Urinary bladder (tissue), 4 donors: ENCODE measurements at places on chromosomes 11 and 22. TPM values are rescaled to one million over a fixed set of nuclear protein-coding genes. Genes with fewer than 3 reads are reported as not detected.

Gene SAA4
- not detected for total RNA-seq

Gene C11orf16
- total RNA-seq = not detected

DNA sequence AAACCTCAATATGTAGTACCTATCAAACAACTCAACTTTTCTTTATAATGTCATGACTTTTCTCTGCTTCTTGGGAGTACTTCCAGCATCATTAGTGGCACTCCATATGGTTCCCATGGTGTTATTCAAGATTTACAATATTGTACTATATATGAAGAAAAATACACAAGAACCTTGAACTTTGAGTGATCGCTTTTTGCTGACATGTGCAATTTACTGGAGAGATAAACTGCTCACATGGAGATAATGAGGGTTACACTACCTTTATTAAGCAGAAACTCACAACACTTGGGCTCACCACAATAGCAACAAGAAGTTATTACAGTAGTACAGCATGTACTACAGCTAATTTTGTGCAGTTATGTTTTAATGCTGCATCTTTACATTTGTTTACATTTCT is 388.2 kb downstream of the DLG2 start:
- no peak for DNase-seq

- no peak for DNase-seq
These were observed 614 bp upstream of the ASCL2 start for GRCh38 chr11:2271077-2271326.

DNA sequence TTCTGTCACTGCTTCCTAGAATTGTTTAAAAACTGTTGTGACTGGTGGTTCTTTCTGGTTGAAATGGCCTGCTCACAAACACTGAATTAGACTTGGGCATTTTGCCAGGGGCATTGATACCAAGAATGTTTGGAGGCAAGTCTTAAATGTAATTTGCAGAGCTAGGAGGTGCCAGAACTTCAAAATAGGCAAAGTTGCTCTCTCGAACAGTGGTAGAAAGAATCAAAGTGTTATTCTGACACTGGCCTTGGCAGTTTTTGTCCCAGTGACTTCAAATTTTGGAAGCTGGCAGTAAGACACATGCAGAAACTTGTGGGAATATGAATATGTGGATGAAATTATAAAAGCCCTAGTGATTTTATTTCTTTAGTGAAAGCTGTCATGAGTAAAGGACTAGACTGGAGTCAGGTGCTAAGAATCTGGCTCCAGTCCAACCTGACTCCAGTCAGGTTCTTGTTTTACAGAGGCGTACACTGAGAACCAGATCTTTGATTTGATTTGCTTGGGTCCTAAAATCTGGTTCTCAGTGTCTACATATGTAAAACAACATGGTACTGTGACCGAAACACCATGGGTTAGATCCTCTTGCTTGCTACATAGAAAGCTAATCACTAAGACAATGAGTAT is 20.9 kb downstream of the SVIP start:
- no peak for DNase-seq

- no peak for DNase-seq
These were observed 15.1 kb upstream of the CSRP3 start for GRCh38 chr11:19216709-19217374.

DNA sequence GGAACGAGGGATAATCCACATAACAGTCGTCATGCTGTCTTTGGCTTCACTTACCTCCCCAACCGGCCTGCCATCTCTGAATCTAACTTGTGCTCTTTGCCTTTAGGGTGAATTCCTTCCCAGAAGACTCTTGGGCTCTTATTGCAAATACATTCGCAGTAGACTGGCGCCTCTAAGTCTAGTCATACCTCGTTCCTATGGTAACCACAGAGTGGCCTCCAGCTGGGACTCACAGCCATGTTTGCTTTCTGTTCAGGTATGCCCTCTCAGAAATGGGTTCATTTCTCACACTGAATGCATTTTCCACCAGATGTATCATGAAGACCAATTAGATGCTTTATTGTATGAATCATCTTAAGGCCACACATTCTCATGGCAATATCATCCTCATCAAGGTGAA is 112.7 kb downstream of the FAR1 start:
- no peak for DNase-seq

GRCh38 chr22:49482811-49483210 is 344.9 kb downstream of the BRD1 start:
- no peak for DNase-seq

- no peak for DNase-seq
These were observed 49.5 kb downstream of the POLD3 start for GRCh38 chr11:74641905-74642304.

DNA sequence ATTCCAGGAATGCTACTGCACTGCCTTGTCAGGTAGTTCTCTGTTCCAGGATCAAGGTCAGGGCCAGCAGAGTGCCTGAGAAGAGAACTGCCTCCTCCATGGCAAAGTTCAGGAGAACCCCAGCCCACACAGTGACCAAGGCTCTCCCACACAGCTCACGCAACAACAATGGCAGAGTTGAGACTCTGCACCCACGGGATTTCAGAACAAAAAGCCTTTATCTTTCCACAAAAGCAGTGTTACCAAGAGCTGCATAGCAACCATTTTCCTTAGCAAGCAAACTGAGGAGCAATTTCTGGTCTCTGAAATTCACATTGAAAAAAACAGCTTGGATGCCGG is 11.1 kb downstream of the PLAAT3 start:
- DNase-seq = no peak

DNA sequence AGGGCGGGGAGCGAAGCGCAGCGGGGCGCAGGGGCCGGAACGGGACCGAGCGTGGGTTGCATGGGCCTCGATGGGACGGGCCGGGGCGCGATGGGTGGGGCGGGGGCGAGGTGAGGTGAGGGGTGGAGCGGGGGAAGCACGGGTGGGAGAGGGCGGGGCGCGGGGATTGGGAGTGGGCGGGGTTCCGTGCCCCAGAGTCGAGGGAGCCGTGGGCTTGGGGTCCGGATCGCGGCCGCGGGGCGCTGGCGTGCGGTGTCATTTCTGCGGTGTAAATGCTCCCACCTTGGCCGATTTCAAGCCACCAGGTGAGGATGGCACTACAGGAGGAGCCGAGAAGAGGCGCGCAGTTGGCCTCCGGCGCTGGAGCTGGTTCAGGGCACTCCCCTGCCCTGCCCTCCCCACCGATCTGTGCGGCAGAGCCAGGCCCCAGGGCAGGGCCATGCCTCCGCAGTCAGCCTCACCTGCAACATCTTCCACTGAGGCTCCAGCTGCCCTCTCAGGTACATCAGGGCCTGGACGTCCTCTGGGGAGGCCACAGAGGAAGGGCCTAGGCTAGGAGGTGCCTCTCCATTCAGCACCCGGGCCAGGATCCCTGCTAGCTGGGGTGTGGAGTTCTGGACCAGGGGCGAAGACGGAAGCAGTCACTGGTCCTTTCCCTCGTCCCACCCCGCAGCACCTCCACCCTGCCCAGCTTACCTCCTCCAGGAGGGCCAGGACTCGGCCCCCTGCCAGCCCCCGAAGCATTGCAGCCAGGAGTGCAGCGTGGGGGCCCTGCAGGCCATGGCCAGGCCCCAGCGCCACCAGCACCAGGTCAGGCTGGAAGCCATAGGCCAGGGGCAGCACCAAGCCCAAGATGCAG is 620 bp upstream of the TUBGCP6 start:
- no peak for DNase-seq

Gene HPX
- total RNA-seq = 1.1 TPM

Gene UBE2L6
- 25.6 TPM for total RNA-seq

GRCh38 chr11:77046060-77046501 is 11.9 kb downstream of the B3GNT6 start:
- DNase-seq = no peak

DNA sequence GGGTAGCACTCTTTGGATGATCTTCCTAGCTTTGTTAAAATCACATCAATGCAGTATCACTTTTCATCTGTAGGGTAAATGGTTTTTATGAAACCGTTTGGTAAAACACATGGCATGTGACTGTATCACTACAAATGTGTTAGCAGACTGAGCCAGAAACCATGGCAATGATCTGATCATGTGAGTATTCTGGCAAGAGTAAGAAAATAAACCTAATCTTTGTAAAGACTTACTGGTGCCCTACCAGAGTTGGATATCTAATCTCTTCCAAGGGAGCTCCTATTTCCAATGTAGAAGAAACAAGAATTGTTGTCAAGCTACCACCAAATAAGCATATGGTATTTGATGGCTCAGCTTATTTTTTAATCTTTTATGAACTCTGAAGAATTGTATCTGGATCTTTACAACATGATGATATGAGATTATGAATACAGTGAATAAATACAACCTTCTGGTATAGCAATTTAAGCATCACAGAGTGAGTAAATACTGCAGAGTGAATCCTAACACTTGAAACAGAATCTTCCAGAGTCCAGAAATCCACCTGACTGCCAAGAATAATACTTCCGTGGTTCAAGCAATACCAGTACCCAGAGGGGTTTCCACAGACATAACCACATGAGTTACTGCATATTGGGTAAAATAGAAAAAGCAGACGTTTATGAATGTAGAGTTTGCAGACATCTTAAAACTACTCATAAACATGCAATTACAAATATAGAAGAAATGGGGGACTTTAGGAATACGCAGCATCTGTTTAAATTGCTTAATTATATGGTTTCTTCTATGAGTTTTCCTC is 238.8 kb downstream of the TTC28 start:
- DNase-seq = no peak

GRCh38 chr11:93984196-93984567 is 37.0 kb upstream of the HEPHL1 start:
- DNase-seq = no peak

Gene GSTT2
- not detected for total RNA-seq

Gene MMP11
- total RNA-seq = 7.3 TPM

- DNase-seq = no peak
These were observed 25.8 kb upstream of the NUCB2 start for GRCh38 chr11:17250561-17251350.

DNA sequence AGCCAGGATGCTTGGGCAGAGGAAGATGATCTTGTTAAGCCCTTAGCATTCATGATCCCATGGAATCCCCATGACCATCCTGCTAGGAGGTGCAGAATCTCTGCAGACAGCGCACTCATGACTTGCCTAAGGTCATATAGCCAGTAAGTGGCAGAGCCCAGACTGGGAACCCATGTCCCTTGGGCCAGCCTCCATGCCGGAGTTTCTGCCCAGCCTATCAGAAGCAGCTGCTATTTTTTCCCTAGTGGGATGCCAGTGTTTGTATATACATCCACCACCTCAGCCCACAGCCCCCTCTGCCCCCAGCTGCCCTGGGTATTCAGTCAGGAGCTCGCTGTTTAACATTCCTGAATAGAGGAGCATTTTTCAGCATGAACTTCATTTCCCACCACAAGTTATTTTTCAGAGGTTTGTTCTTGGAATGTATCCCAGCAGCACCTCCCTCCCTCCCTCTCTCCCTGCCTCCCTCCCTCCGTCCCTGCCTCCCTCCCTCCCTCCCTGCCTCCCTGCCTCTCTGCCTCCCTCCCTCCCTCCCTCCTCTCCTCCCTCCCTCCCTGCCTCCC is 34.4 kb upstream of the SUSD2 start:
- DNase-seq = peak; percentile 31

- no peak for DNase-seq
These were observed 104.0 kb downstream of the APOL5 start for GRCh38 chr22:35821654-35822053.

- no peak for DNase-seq
These were observed 777 bp downstream of the LTO1 start for GRCh38 chr11:69674267-69674885.

DNA sequence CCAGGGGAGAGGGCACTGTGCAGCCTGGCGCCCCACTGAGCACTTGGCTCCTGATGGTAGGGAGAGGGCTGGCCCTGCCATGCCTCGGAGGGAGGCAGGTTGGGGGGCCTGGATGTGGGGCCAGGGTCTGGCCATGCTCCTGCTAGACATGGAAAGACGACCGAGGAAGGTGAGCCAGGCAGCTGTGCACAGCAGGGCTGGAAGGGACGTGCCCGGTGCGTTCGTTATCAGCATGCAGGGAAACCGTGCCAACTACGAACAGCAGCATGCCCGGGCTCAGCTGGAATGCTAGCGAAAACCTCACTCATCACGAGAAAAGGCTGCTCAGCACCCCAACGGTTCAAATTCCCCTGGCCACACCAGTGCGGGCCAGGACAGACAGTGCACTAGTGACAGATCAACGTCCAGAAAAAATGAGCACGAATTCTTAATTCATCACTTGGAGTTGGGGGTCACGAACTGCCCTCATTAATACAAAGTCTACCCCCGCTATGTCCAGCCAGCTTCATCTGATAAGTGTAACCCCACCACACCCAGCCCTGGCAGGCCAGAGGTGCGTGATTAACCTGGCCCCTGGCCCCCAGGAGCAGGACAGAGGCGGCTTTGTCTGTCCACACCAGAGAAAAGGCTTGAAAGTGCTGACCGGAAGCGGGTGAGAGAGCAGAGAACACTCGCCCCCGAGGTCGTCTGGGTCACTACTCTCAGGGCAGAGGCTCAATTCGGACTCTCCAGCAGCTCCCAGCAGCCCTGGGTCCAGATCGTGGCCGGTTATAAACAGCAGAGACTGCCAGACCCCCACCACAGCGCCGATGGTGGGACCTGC is 84.2 kb downstream of the CELSR1 start:
- DNase-seq = no peak
